ENCODE measurements at places on chromosomes 1 and 21. TPM values are rescaled to one million over a fixed set of nuclear protein-coding genes. Genes with fewer than 3 reads are reported as not detected.

- no peak for DNase-seq
Observed at GRCh38 chr1:15345705-15346345, 63.9 kb upstream of the EFHD2 start.

DNA sequence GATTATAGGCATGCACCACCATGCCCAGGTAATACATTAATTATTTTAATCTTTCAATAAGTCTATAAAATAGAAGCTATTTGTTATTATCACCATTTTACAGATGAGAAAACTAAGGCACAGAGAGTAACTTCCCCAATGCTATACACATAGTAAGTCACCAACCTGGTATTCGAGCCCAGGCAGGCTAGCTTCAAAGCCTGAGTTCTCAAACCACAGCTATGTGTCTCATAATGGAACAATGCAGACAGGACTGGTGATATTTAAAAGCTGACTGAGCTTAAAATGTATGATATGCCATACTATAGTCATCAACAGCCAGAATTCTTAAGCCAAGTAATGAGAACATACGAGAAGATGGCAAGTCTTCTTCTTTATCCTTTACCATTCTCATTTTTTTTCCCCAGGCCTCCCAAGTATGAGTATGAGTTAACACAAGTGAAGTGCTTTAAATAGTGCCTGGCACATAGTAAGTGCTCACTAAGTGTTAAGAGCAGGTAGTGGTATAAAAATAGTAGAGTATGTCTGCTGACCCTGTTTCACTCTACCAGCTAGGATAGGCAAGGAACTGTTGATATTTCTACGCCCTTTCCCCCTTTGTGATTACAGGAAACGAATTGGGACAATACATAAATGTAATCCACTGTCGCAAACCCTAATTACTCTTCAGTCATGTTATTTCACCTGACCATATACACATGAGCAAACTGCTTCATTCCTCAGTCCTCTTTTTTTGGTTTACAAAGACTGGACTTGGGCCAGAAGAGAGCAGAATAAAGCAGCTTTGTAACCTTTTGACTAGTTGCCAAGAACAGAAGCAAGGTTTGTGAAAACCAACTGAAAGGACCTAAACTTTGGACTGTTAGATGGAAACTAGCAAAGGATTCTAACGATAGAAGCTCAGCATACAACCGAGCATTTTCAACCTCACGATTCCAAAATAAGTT is 9.5 kb downstream of the EYA3 start:
- no peak for DNase-seq

CREG1 gene
- total RNA-seq, result 24.1 TPM

GRCh38 chr1:184181044-184181443 is 129.5 kb downstream of the TSEN15 start:
- no peak for DNase-seq

DNA sequence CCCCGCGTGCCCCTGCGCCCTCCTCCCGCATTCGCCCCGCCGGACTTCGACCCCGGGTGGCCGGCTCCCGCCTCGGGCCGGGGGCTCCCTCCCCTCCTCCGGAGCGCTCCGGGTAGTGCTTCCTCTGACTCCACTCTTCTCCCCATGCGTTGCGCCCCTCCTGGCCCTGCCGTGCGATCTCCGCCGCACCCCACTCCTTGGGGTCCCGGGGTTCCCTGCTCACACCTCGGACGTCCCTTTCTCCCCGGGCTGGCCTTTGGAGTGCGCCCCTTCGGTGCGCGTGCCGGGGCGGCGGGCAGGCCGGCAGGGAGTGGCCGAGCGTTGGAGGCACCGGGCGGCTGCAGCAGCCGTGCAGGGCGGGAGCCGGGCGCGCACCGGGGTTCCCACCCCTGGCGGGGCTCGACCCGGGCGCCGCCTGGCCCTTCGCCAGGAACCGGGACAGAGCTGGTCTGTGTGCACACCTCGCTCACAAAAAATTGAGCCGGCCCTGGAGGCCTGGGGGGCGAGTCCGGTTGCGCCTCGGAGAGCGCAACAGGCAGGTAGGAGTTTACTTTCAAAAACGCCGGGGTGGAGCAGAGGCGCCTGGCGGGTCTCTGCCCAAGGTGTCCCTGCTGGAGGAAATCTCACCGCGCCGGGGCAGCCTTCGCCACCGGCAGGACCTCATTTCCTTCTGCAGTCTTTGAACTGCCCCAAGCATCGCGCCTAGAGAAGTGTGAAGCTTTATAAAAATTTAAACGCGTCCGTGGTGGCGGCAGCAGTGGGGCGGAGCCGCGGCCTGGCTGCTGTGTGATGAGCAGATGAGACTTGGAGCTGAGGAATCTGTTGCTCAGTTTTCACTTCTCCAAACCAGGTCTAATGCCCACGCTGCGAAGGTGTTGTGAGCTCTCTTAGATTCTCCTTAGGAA is 650 bp downstream of the VANGL1 start:
- DNase-seq, result peak; percentile 28

GRCh38 chr1:115690972-115691371 is 49.2 kb downstream of the VANGL1 start:
- DNase-seq, result no peak

LRRN2 gene
- 5.0 TPM for total RNA-seq

DNA sequence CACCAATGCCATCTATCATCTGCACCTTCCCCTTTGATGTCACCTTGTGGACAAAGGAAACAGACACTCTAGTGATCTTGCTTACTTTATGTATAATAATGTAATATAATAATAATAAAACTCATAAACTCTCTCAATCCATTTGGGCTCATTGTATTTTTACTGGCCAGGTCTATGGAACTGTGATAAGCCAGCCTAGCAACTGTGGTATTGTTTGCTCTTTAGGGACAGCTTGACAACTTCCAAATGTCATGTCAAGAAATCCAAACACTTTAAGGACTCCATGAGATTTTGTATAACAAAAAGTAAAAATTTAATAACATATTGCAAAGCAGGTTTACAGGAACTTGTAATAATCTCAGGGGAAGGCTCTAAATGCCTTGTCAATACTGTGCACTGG is 1163.4 kb upstream of the TMPRSS15 start:
- no peak for DNase-seq

GRCh38 chr1:42887366-42887765 is 41.0 kb downstream of the ZNF691 start:
- DNase-seq, result no peak

GRCh38 chr1:184158896-184159681 is 107.6 kb downstream of the TSEN15 start:
- DNase-seq, result no peak

DNA sequence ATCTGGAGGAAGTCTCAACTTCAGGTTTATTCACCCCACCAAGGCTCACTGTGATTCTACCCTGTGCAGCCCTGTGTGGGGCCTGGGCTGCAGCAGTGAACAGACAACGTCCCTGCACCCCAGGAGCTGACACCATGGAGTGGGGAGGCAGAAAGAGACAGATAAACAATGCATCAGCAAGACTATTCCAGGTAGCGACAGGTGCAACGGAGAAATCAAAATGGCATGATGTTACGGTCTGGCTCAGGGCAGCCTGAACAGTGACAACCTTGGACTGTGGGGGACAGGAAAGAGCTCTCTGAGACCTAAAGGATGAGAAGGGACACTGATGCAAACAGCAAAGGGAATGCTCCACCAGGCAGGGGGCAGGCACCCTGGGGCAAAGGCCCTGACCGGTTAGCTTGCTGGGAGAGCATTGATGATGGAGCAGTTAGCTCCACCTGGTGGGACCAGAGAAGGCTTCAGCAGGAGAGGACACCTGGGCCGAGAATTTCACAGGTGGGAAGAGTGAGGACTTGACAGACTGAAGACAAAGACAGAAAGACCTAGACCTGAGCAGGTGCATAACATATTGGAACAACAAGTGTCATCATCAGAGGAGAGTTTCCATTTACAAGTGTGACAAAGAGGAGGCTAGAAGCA is 589.9 kb downstream of the MATN1 start:
- no peak for DNase-seq

Measured in neural crest cell (in vitro differentiated cells).